ENCODE measurements at places on chromosomes 5 and 9.

DNA sequence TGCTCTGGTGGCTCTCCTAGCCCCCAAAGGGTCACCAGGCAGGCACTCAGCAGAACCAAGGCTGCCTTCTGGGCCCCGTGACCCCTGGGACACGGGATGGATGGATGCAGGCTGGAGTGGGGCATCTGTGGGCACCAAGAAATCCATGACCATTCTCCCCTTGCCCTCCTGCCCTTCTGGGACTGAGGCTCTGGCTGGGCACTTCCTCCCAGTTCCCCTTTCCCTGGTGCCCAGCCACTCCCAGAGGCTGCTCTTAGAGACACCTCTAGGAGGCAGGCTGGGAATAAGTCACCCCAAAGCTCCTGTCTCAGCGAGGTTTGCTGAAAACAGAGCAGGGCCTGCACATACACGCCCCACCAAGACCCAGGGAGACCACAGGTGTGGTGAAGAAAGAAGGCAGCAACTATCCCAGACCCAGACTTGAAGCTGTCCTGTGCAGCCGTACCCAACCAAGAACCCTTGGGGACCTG lies 943 bp downstream of the STING1 start:
- no peak for DNase-seq

- DNase-seq: no peak
Measured at GRCh38 chr5:139915266-139915665, 119.7 kb downstream of the PSD2 start.

DNA sequence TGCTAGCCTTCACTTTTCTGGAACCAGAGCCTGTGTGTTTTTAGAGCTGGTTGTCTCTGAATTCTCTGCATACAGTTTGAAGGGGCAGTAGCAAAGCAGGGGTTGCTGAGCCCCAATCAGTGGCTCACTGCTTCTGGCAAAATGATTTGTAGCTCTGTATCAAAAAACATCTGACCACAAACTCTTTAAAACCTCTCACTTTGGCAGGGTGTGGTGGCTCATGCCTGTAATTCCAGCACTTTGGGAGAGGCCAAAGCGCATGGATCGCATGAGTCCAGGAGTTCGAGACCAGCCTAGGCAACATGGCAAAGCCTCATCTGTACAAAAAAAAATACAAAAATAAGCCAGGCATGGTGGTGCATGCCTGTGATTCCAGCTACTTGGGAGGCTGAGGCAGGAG lies 28.3 kb upstream of the APC start:
- no peak for DNase-seq

DNA sequence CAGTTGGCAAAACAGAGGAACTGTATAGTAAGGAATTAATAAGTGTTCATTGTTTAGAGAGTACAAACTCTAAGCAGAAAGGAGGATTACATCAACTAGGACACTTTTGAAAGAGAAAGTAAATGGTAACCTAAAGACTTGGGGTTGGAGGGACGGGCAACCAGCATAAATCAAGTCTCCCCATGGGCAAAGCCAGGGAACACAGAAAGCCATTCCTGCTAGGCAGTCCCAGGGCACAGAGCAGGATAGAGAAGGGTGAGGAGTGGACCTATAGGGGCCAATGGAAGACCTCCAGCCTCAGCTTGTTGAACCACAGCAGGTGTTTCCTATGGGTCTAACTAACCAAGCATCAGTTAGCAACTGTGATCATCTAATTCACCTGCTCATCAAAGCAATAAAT lies 9.2 kb upstream of the ERAP1 start:
- no peak for DNase-seq

DNA sequence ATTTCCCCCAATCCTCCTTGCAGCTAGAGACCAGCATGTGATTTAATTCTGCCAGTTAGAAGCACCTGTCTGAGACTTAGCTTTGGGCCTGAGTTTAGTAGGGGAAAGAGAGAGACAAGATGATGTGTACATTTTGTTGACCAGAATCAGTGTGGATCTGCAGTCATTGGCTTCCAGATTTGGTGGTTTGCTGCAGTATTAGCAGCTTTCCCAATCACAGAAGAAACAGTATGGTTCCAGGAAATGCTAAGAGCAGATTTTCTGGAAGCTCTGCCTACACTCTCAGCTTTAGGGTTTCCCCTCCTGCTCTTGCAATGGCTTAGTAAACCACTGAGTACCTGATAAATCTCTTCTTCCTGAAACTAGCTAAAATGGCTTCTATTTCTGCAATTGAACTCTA lies 48.8 kb upstream of the FREM1 start:
- DNase-seq: no peak
